Renal pelvis (tissue), 12 donors: ENCODE measurements at places on chromosomes 12 and 14. TPM values are rescaled to one million over a fixed set of nuclear protein-coding genes. Genes with fewer than 3 reads are reported as not detected.

Gene DENND5B
- polyA plus RNA-seq: 24.4 TPM

Gene SIX4
- 7.0 TPM for polyA plus RNA-seq

Gene TAMALIN
- polyA plus RNA-seq: 17.7 TPM

Gene SIRT4
- polyA plus RNA-seq: 5.4 TPM

Gene FOXG1
- 0.07 TPM for polyA plus RNA-seq

Gene TMEM52B
- 138 TPM for polyA plus RNA-seq

Gene SLC25A21
- polyA plus RNA-seq: 3.3 TPM

Gene EXOC3L4
- 8.3 TPM for polyA plus RNA-seq

Gene RAB5B
- polyA plus RNA-seq: 175 TPM

Gene KLHL33
- polyA plus RNA-seq: 0.56 TPM

Gene LRP1
- polyA plus RNA-seq: 83.3 TPM

Gene DBX2
- not detected for polyA plus RNA-seq

Gene CEBPE
- 0.30 TPM for polyA plus RNA-seq

Gene SENP1
- polyA plus RNA-seq: 22.2 TPM

Gene HVCN1
- polyA plus RNA-seq: 9.8 TPM

Gene MAP1LC3B2
- 11.8 TPM for polyA plus RNA-seq

Gene KCNA1
- polyA plus RNA-seq: 0.31 TPM

Gene CHST11
- polyA plus RNA-seq: 7.6 TPM
